ENCODE measurements at places on chromosomes 6 and 20. TPM values are rescaled to one million over a fixed set of nuclear protein-coding genes. Genes with fewer than 3 reads are reported as not detected.
A peak's percentile ranks its signal among the peaks of the same experiment; 100 is the strongest.

Gene HLA-G
- not detected for total RNA-seq

Gene BHLHE23
- not detected for total RNA-seq

Gene RPP40
- 11.4 TPM for total RNA-seq

Gene PEX6
- total RNA-seq, result 6.8 TPM

Gene DCDC2
- total RNA-seq, result not detected

Gene SMPDL3A
- 8.0 TPM for total RNA-seq

Gene STMND1
- not detected for total RNA-seq

Gene NSFL1C
- 49.7 TPM for total RNA-seq

Gene SLC35D3
- total RNA-seq, result not detected

Gene POM121L2
- not detected for total RNA-seq

Gene CFAP206
- not detected for total RNA-seq

Gene DOK5
- 8.3 TPM for total RNA-seq

Gene ZNF184
- total RNA-seq, result 5.0 TPM

Gene SLC17A1
- not detected for total RNA-seq

DNA sequence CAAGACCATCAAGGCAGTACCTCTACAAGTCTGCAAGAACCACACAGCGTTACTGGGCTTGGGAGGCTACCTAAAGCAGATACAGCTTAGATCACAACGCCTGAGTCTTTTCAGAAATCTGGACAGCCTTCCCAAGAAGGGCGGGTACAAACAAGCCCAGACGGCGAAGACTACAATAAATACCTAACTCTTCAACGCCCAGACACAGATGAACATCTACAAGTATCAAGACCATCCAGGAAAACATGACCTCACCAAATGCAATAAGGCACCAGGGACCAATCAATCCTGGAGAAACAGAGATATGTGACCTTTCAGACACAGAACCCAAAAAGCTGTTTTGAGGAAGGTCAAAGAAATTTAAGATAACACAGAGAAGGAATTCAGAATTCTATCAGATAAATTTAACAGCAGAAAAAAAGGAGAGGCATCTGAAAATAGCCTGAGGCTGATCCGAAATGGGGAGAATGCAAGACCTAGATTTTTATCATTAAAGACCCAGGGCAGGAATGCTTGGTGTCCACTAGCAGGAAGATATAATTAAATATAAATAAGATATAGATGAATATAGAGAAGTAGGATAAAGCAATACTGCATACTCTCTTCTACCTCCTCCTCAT lies 131.7 kb upstream of the COL21A1 start:
- peaks cover 47% of the 10 kb centered on the region for H3K4me1 ChIP-seq
- DNase-seq, result no peak
- H3K36me3 ChIP-seq, result no peaks in the 10 kb centered on the region
- H3K27ac ChIP-seq, result no peak overlapping the region

DNA sequence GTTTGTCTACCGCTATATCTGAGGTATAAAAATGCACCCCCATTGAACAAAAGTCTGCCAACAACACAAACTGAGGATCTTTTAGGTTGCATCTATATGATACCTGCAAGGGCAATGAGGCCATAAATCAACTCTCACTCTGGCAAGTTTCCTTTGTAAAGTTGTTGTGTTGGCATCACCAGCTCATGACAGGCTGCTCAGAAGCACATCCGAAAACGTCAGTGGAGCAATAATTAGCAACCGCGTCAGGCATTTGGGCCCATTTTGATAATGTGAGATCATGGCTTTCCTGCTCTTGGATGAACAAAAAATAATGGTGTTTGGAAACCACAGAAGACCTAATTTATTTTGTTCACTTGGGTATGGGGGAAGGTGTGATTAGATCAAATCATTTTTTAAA lies 12.0 kb upstream of the SLC22A3 start:
- no peak overlapping the region for H3K4me3 ChIP-seq
- DNase-seq, result no peak
- H3K27ac ChIP-seq, result no peak overlapping the region
- H3K4me1 ChIP-seq, result no peaks in the 10 kb centered on the region

GRCh38 chr20:10812759-10813327 lies 139.0 kb upstream of the JAG1 start:
- no peaks in the 10 kb centered on the region for H3K4me1 ChIP-seq
- DNase-seq, result no peak

GRCh38 chr6:122832459-122832858 lies 43.4 kb downstream of the SMPDL3A start:
- DNase-seq, result no peak
- H3K4me1 ChIP-seq, result no peaks in the 10 kb centered on the region
- H3K4me3 ChIP-seq, result no peak overlapping the region
- no peaks in the 10 kb centered on the region for H3K27me3 ChIP-seq
- H3K36me3 ChIP-seq, result no peaks in the 10 kb centered on the region

GRCh38 chr6:155538708-155539390 lies 83.2 kb upstream of the NOX3 start:
- H3K4me3 ChIP-seq, result no peak overlapping the region
- H3K27me3 ChIP-seq, result no peaks in the 10 kb centered on the region
- no peaks in the 10 kb centered on the region for H3K36me3 ChIP-seq
- H3K27ac ChIP-seq, result no peak overlapping the region
- no peaks in the 10 kb centered on the region for H3K4me1 ChIP-seq
- DNase-seq, result no peak

- no peaks in the 10 kb centered on the region for H3K27me3 ChIP-seq
- no peaks in the 10 kb centered on the region for H3K4me1 ChIP-seq
- no peak overlapping the region for H3K27ac ChIP-seq
- H3K36me3 ChIP-seq, result no peaks in the 10 kb centered on the region
- H3K4me3 ChIP-seq, result no peak overlapping the region
Observed at GRCh38 chr6:15678514-15678913, 15.7 kb upstream of the DTNBP1 start.

DNA sequence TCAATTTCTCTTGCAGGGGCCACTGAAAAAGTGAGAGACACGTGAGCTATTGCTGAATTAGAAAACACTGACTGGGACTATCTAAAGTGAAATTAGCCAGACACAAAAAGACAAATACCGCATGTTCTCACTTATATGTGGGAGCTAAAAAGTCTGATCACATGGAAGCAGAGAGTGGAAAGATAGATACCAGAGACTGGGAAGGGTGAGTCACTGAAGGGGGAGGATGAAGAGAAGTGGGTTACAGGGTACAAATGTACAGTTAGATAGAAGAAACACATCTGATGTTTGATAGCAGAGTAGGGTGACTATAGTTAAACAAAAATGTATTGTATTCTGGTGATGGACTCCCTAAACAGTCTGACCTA lies 13.4 kb downstream of the CST3 start:
- DNase-seq, result no peak
- H3K36me3 ChIP-seq, result no peaks in the 10 kb centered on the region
- no peak overlapping the region for H3K4me3 ChIP-seq
- no peaks in the 10 kb centered on the region for H3K27me3 ChIP-seq
- peaks cover 7% of the 10 kb centered on the region for H3K4me1 ChIP-seq
- H3K27ac ChIP-seq, result peak overlapping the region; percentile 95

- H3K27me3 ChIP-seq, result no peaks in the 10 kb centered on the region
- H3K27ac ChIP-seq, result no peak overlapping the region
- peaks cover 10% of the 10 kb centered on the region for H3K36me3 ChIP-seq
- H3K4me3 ChIP-seq, result no peak overlapping the region
Observed at GRCh38 chr20:33704197-33704924, 15.7 kb downstream of the PXMP4 start.

DNA sequence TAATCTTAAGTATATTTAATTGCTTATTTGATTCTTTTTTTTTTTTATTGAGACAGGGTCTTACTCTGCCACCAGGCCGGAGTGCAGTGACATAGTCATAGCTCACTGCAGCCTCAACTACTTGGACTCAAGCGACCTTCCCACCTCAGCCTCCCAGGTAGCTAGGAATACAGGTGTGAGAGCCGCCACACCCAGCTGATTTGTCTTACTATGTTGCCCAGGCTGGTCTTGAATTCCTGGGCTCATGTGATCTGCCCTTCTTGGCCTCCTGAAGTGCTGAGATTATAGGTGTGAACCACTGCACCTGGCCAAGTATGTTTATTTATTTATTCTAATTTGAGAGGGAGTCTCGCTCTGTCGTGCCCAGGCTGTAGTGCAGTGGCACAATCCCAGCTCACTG lies 38.2 kb downstream of the PTPN1 start:
- H3K27me3 ChIP-seq, result no peaks in the 10 kb centered on the region
- no peaks in the 10 kb centered on the region for H3K4me1 ChIP-seq
- DNase-seq, result no peak
- H3K4me3 ChIP-seq, result no peak overlapping the region
- H3K27ac ChIP-seq, result no peak overlapping the region

DNA sequence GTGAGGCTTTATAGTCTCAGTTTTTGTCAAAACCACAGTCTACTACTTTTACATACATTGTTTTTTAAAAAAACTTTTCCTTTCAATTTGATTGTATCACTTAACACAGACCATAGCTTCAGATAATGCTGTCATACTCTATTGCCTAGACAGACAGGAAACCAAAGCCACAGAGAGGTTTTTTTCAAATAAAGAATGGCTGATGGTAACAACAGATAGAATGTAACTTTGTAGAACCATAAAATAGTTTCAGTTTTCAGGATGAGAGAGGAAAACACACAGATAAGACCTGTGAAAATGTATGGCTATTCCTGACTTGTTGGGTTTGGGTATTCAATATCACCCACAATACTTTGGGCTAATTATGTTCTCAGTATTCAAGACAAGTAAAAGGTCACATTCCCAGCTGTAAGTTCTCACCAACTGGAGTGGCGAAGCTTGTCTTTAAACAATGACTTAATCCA lies 94.0 kb downstream of the ADGRG6 start:
- no peaks in the 10 kb centered on the region for H3K27me3 ChIP-seq
- H3K4me1 ChIP-seq, result no peaks in the 10 kb centered on the region
- no peak for DNase-seq
- H3K27ac ChIP-seq, result no peak overlapping the region
- H3K36me3 ChIP-seq, result no peaks in the 10 kb centered on the region

- H3K27me3 ChIP-seq, result no peaks in the 10 kb centered on the region
- peaks cover 21% of the 10 kb centered on the region for H3K4me1 ChIP-seq
- H3K27ac ChIP-seq, result peak overlapping the region; percentile 48
- no peak for DNase-seq
- H3K4me3 ChIP-seq, result no peak overlapping the region
- peaks cover 9% of the 10 kb centered on the region for H3K36me3 ChIP-seq
Observed at GRCh38 chr6:85537055-85537494, 56.6 kb downstream of the SNX14 start.

- peaks cover 11% of the 10 kb centered on the region for H3K4me1 ChIP-seq
- no peak overlapping the region for H3K4me3 ChIP-seq
- no peaks in the 10 kb centered on the region for H3K36me3 ChIP-seq
- H3K27me3 ChIP-seq, result no peaks in the 10 kb centered on the region
- no peak overlapping the region for H3K27ac ChIP-seq
Observed at GRCh38 chr6:31467151-31467550, 30.8 kb upstream of the MICB start.

GRCh38 chr6:45297320-45297719 lies 30.8 kb upstream of the RUNX2 start:
- H3K36me3 ChIP-seq, result no peaks in the 10 kb centered on the region
- H3K4me1 ChIP-seq, result no peaks in the 10 kb centered on the region
- no peak overlapping the region for H3K27ac ChIP-seq
- H3K27me3 ChIP-seq, result no peaks in the 10 kb centered on the region

DNA sequence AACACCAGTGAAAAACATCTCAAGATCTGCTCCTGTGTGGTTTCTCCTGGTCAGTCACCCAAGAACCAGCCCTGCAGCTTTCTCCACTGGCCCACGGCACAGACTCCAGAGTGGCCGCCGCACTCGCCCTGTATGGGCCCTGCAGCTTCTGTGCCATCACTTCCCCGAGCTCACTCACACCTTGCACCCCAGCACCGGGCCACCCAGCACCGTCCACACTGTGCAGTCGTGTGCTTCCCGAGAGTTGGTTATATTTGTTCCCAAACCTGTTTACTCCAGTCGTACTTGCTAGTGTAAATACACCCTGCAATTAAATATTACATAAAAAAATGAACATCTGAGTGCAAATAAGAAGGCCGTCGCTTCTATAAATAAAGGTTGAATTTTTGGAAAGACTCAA lies 341.7 kb downstream of the CDH26 start:
- H3K27me3 ChIP-seq, result no peaks in the 10 kb centered on the region
- H3K36me3 ChIP-seq, result no peaks in the 10 kb centered on the region
- DNase-seq, result no peak

DNA sequence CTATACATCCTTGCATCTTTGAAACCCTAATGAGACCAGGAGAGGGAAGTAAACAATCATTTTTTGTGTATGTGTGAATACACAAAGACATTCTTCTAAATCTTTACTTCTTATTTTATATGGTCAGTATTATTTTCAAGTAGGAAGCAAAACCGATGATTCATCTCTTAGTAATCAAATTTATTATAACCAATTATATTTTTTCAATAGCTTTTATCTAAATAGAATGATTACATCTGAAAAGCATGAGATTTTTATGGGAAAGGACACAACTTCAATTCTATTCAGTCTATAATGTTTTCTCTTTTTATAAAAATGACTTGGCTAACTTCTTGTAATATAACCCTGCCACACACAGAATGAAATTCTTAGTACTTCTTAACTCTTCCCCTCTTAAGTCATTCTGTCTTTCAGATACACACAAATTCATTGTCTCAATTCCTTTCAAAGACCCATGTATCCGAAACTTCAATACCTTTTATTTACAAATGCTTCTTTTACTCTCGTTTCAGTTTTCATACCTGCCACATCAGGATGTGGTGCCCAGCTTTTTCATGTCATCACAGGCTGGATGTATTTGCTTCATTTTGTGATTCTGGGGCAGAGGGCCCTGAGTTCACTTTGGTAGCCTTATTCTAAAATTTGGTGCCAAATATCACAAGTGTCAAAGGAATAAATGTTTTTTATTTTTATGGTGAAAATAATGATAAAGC lies 227.0 kb downstream of the PHF3 start:
- DNase-seq, result no peak
- H3K4me3 ChIP-seq, result no peak overlapping the region
- H3K4me1 ChIP-seq, result no peaks in the 10 kb centered on the region
- no peaks in the 10 kb centered on the region for H3K27me3 ChIP-seq

- H3K4me1 ChIP-seq, result no peaks in the 10 kb centered on the region
- H3K36me3 ChIP-seq, result no peaks in the 10 kb centered on the region
- DNase-seq, result no peak
- H3K27ac ChIP-seq, result no peak overlapping the region
- H3K27me3 ChIP-seq, result no peaks in the 10 kb centered on the region
Observed at GRCh38 chr6:147382945-147383554, 125.4 kb upstream of the SAMD5 start.

- H3K36me3 ChIP-seq, result peaks cover 4% of the 10 kb centered on the region
- H3K4me1 ChIP-seq, result no peaks in the 10 kb centered on the region
- H3K4me3 ChIP-seq, result no peak overlapping the region
- no peaks in the 10 kb centered on the region for H3K27me3 ChIP-seq
- no peak overlapping the region for H3K27ac ChIP-seq
Observed at GRCh38 chr20:20406306-20406705, 38.4 kb downstream of the INSM1 start.

DNA sequence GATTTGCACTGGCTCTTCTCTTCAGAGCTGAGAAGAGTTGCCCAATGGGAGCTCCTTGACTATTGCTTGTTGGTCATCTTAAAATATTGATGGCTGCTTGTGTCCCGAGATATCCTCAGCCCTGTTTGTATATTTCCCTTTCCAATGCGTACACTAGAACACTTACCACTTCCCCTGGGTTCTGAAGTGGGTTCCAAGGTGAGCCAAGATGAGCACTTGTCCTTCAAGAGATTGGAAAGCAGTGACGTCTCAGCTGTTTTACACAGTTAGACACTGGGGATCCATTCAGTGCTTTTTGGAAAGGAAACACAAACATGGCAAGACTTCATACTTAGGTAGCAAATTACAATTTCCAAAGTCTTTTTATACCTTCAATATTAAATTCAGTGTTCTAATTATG lies 716.4 kb upstream of the CITED2 start:
- H3K27ac ChIP-seq, result no peak overlapping the region
- no peak overlapping the region for H3K4me3 ChIP-seq
- DNase-seq, result no peak
- no peaks in the 10 kb centered on the region for H3K4me1 ChIP-seq

GRCh38 chr6:79646006-79646405 lies 14.9 kb downstream of the SH3BGRL2 start:
- no peak overlapping the region for H3K27ac ChIP-seq
- H3K4me3 ChIP-seq, result no peak overlapping the region
- no peak for DNase-seq
- no peaks in the 10 kb centered on the region for H3K4me1 ChIP-seq
- H3K27me3 ChIP-seq, result no peaks in the 10 kb centered on the region
